CD4-positive, alpha-beta T cell treated with Interleukin-12 subunit alpha and Interleukin-12 subunit beta, for 1 hour (primary cell): ENCODE measurements at places on chromosomes 16 and 17.

DNA sequence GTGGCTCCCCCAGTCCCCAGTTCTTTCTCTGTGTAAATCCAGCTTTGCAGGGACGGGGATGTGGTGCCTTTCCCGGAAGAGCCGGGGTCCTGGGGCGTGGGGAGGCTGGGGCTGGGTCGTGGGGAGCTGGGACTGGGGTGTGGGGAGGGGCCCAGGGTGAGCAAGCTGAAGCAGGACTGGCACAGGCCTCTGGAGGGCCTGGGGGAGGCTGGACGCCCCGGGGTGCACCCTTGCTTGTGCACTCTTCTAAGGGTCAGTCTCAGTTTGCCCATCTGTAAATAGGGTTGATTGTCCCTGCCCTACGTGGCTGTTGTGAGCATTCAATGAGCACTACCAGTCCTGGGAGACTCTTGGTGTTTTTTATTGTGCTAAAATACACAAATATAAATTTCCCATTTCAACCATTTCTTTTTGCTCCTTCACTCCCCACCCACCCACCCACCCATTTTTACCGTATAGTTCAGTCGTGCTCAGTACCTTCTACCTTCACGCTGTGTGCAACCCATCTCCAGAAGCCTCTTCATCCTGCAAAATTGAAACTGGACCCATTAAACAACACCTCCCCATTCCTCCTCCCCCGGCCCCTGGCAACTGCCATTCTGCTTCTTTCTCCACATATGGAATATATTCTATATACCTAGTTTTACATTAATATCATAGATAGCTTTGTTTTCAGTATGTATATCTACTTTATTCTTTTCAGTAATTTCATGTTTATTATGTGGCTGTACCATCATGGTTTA lies 7.8 kb upstream of the TBC1D3B start:
- no peak for DNase-seq

GRCh38 chr16:29804020-29804419 lies 2.3 kb upstream of the MAZ start:
- no peak for DNase-seq

DNA sequence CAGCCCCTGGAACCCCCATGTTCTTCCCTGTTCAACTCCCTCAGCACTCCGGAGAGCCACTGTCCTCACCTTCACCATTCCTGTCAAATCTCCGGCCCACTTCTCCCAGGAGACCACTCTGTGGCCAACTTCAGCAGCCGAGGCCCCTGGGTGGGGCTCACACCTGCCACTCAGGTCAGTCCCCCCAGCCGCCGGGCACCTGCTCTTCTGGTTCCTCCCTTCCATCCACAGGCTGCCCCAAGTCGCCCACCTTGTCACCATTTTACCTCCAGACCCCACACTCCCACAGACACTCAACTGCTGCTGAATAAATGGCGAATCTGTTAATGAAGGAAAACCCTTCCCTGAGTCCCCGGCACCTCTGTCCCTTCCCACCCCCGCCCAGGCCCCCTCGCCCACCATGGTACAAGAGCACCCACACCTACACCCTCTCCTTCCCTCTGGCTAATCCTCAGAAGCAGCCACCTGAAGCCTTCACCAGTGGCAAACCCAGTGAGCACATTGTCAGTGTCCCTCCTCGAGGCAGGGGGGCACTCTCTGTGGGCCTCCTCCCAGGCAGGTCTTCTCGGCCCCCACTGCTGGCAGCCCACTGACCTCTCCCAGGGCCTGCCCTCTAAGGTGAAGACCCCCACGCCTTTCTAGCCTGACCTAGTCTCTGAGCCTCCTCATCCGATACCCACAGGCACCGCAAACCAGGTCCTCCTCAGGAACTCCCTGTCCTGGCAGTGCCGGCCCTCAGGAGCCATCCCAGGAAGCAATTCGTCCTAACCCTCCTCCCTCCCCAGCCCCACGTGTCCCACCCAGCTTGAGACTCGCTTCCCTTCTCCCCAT lies 8.2 kb downstream of the CANT1 start:
- DNase-seq: no peak

DNA sequence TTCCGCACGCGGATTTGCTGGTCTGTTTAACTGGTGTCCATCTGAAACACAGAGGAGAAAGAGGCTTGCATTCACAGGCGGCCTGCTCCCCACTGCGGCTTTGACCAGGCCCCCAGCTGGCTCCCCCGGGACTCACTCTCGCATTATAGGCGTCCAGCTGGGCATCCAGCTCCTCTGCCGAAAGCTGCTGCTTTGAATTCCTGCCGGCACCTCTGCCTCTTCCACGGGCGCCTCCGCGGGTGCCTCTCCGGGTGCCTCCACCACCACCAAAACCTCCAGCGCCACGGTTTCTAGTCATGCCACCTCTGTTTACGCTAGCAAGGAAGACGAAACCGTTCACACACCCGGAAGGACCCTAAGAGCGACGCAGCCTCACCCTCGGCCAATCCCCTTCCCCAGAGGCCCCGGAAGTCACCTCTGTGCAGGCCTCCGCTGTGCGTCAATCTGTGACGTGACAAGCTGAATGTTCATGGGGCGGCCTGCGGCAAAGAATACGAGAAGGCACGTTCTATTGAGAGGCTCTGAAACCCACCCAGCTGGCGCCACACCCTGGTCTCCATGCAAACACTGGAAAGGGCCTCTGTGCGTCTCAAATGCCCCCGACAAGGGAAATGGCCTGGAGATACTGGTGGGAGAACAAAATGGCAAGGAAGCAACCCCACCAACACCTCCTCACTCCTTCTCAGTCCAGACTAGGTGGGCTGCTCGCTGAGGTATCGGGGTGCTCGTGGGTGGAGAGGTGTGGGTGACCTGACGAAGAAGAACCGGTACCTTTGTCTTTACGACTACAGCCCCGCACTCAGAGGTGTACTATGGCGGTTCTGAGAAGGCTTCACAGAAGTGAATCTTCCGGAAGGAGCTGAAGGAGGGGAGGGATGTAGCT lies 3.0 kb downstream of the ALYREF start:
- no peak for DNase-seq

GRCh38 chr16:5008311-5008731 lies 25.4 kb downstream of the NAGPA start:
- DNase-seq: no peak

DNA sequence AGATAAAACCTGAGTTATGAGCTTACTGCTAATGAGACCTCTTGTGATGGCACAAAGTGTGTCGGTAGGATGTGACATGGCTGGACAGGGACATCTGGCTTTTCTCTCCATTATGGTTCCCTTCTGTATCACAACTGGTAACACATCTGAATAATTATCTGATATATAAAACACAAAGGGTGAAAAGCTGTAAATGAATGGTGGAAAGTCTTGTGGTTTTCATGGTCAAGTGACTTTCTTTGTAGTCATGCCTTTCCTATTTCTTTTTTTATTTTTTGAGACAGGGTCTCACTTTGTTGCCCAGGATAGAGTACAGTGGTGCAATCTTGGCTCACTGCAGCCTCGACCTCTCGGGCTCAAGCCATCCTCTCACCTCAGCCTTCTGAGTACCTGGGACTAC lies 35.3 kb upstream of the ZFHX3 start:
- no peak for DNase-seq

DNA sequence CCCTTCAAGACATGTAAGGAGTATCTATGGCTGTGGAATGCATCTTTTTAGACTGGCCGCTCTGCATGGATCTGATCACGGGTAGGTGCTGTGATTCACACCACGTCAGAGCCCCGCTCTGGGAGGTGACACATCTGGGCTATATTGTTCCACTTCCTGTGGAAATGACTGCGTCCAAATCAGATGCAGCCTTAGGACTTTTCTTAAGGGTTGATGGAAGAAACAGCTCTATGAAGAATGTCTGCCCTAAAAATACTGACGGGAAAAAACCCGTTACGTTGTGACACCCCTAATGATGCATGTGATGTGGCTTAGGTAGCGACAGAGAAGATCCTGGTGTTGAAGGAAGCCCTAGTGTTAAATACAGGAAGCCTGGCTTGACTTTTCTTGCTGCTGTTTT lies 12.2 kb downstream of the BANP start:
- DNase-seq: peak; percentile 49

DNA sequence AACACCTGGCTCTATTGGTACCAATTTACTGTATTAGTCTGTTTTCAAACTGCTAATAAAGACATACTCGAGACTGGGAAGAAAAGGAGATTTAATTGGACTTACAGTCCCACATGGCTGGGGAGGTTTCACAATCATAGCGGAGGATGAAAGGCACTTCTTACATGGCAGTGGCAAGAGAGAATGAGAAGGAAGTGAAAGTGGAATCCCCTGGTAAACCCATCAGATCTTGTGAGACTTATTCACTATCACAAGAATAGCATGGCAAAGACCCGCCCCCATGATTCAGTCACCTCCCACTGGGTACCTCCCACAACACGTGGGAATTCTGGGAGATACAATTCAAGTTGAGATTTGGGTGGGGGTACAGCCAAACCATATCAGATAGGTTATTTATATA lies 22.6 kb upstream of the GOSR1 start:
- DNase-seq: no peak

GRCh38 chr16:69338557-69339288 lies 641 bp downstream of the COG8 start:
- DNase-seq: no peak

DNA sequence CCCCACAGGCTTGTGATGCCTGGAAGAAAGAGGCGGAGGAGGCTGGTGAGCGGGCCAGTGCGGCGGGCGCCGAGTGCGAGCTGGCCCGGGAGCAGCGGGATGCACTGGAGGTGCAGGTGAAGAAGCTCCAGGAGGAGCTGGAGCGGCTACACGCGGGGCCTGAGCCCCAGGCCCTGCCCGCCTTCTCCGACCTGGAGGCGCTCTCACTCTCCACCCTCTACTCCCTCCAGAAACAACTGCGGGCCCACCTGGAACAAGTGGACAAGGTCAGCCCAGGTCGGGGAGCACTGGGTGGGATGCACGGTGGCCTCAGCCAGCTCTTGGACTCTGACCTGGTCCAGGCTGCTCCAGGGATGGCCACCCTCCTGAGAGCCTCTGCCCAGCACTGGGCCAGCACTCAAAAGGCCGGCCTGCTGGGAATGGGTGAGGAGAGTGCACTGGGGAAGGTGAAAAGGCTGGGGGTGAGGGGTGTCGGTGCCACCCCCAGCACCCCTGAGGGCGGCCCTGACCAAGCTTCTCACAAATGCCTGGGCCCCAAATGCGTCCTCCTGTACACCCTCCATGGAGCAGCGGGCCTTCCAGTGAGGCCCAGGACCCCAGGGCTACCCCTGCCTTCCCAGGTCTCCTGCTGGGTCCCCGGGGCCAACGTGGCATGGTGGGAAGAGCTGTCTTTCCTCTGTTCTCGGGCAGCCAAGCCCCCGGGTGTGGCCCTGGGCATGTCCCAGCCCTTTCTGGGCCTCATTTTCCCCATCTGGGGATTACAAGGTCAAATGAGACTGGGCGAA lies 20.8 kb downstream of the UNC13D start:
- no peak for DNase-seq

DNA sequence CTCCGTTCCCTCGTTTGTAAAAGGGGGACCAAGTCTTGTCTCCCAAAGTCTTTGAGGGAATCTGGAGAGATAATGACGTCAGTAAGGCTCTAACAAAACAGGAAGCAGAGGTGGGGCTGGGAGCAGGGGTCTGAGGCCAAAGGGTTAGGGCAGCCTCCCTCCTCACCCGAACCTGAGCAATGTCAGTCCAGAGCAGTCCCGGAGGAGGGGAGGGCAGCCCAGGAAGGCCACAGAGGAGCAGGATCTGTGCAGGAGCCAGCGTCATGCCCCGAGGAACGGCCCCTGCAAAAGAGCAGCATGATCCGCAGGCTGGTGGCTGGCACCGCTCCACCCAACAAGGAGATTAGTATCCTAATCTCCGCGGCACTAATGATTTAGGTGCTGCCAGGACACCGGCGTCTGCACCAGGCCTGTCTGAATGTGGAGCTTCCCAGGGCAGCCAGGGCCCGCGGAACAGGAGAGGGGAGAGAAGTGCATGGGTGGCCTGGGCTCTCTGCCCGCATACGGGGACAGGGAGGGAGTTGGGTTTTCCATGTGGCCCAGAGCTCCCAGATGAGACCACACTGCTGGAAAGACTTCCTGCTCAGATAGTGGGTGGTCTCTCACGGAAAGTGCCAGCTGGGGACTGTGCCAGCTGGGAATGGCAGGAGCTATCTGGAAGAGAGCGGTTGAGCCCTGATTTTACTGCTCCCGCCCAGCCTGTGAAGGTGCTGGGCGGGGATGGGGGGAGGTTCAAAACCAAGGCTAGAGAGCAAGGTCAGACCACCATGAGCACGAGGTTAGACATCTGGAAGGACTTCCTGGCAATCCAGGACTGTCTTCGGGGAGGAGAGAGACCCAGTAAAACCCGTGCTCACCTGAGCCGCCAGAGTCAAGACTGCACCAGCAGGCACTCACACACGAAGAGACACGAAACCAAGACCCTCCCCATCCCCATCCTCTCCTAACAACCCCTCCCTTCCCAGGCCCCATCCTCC lies 11.0 kb upstream of the KRT17 start:
- no peak for DNase-seq

DNA sequence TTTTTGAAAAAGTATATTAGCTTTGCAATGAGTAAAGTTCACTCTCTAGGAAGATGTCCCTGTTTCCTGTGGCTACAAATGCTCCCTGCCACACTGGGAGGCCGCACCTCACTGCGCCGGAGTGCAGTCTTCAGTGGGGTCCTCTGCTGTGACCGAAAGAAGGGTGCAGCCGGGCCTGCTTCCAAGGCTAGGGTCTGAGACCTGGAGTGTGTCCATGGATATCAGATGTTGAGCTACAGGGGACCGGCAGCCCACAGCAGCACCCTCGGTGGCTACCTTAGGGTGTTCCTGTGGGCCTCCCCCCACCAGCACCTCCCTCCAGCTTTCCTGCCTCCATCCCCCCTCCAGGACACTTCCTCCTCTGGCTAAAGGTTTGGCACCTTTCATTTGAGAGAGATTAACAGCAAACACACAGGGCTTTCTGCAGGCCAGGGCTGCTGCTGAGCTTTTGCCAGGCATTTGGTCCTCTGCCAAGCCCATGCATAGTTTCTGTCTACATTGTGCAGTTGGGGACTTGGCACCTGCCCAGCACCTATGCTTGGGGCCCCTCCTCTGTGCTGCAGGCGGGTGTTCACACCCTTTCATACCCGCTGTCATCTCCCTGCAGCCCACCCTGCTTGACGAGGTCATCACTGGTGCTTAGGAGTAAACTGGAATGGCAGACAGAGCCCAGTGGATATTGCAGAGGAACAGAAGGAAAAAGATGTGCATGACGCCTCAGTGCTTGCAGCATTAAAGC lies 33.8 kb upstream of the CRISPLD2 start:
- DNase-seq: no peak

GRCh38 chr16:65634291-65634690 lies 512.4 kb upstream of the CDH11 start:
- DNase-seq: no peak

DNA sequence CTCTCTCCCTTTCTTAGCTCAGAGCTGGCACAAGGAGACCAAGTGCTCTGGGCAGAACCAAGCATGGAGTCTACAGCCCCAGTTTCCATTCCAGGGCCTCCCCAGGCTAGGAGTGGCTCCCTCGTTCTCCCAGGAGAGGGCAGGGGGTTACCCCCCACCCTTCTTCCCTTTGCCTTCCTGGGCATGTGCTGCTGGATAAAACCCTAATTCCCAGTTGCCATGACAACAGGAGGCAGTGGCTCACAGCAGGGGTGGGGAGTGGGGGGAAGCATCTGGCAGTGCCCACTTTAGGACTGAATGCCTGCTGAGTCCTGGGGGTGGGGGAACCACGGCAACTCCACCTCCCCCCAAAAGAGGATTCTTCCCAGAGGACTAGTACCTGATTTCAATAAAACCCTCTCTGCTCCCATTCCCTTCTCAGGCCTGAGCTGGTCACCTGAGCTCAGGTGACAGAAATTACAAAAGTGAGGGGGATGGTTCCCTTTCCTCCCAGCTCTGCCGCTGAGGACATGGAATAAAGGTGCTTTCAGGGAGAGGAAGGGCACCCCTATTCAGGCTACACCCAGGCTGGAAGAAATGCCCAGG lies 1.8 kb downstream of the MPP2 start:
- no peak for DNase-seq
